ENCODE measurements at places on chromosomes 5 and 9.
A peak's percentile ranks its signal among the peaks of the same experiment; 100 is the strongest.

DNA sequence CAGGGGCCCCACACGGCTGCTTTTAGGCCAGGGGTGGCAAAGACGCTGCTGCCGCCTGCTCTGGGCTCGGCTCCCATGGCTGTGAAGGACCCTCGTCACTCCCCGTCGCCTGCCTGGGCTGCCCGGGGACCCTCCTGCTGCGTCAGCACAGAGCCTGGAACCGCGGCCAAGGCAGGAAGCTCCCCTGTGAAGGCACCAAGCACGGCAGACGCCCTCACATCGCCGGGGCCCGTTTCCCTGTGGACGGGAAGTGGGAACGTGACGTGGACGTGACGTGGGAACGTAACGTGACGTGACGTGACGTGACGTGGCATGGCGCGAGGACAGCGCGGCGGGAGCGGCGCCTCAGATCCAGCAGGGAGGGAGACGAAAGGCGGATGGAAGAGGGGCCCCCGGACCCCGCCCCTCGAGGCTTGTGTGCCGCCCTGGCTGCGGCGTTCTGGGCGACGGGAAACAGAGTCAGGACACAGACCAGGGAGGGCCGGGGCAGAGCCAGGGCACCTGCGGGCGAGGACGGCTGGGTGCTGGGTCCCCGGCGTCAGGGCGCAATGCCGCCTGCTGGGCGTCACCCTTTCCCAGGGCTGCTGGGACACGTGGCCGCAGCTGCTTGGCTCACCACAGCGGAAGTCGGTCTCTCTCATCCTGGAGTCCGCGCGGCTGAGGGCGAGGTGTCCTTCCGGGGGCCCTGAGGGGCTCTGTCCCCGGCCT is 53.1 kb downstream of the MRPL36 start:
- no peak for DNase-seq

GRCh38 chr9:36961051-36961450 is 73.0 kb downstream of the PAX5 start:
- DNase-seq, result no peak

DNA sequence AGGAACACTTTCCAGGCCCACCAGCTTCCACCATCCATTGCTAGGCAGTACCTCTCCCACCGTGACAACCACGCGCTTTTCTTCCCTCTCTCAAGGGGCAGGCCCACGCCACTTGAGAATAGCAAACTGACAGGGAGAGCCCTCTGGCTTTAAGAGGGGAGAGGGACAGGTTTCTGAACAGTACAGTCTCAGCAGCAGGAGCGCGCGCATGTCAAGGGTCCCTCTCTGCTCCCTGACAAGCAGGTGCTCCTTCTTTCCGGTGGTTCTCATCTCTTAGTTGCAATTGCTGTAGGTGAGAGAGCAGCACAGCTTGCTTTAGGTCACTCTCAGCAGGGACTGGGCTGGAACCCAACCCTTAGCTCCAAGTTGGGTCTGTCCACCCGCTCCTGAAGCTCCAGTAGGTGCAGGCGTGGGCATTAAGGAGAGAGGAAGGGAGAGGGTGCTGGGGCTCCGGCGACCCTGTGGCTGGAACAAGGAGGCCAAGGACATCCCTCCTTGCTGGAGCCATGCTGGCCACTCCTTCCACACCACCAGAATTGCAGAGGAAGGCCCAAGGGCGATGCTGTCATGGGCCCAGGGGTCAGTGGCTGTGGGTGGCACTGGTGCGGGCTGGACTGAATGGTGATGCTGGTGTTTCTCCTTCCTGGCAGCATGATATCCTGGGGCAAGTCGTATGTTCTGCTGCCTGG is 9.0 kb upstream of the PHF2 start:
- no peak for DNase-seq

DNA sequence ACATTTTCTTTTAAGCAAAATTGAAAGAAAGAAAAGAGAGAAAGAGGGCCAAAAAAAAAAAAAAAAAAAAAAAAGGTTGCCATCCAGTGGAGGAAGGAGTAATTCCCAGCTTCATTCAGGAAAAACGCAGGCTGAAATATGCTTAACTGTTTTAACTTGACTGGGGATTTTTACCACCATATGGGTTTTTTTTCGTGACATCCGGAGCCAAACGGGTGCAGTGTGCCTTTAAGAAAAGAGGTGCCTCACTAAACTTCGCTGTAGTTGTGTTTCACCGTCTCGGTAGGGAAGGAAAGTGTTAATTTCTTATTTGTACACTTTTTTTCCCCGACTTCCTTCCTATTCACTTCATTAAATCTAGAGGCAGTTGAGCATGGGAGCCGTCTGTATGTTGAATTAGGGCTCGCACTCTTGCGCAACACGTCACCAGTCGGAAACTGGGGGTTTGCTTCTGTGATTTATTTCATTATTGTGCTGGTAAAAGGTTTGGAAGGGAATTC is 143.0 kb downstream of the SMARCA2 start:
- peak; percentile 20 for DNase-seq

DNA sequence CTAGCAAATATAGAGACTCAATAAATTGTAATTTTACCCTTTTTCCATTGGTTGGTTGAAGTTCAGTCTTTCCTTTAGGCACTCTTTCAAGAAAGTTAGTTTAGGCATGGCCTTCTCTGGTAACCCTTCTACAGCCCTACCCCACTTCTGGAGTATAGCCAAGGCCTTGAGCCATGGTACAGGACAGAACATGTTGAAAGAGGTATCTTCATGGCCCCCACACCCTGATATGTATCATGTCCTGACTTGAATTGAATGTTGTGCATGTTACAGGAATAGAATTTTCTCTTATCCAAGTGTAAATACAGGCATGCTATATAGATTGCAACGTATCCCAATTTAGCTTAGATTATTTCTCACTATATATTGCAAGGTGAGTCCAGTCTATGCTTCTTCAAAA is 175.6 kb downstream of the CD180 start:
- DNase-seq, result no peak

GRCh38 chr5:52300703-52301372 is 486.9 kb upstream of the ITGA1 start:
- no peak for DNase-seq

- DNase-seq, result no peak
These were observed 299.2 kb downstream of the EDIL3 start for GRCh38 chr5:84085387-84086041.

GRCh38 chr5:19903611-19904010 is 84.4 kb downstream of the CDH18 start:
- no peak for DNase-seq

GRCh38 chr9:71793386-71794105 is 25.2 kb upstream of the CEMIP2 start:
- no peak for DNase-seq

DNA sequence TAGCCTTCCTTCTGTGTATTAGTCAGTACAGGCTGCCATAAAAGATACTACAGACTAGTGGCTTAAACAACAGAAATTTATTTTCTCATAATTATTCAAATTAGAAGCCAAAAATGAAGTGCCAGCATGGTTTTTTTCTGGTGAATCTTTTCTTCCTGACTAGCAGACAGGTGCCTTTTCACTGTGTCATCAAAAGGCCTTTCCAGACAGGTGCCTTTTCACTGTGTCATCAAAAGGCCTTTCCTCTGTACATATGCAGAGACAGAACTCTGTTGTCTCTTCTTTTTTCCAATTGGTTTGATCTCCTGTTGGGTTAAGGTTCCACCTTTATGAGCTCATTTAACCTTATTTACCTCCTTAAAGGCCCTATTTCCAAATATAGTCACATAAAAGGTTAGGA is 599.9 kb downstream of the ISL1 start:
- no peak for DNase-seq

DNA sequence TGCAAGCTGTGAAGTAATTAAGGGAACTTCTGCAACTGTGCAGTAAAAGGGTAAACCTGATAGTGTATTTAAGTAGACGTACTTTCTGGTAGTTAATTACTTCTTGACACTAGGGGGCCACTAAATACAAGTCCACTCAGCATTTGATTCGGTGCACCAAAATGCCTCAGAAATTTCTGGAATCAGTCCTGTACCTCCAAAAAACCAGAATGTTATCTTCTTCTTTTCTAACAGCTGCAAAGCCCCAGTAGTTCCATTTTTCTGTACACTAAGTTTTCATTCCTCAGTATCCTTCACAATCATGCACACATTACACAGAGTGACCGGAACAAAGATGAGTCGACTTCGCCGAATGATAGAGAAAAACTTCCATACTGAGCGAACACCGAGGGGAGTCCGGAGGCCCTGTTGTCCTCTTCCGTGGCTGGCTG is 484 bp downstream of the GFM2 start:
- no peak for DNase-seq

DNA sequence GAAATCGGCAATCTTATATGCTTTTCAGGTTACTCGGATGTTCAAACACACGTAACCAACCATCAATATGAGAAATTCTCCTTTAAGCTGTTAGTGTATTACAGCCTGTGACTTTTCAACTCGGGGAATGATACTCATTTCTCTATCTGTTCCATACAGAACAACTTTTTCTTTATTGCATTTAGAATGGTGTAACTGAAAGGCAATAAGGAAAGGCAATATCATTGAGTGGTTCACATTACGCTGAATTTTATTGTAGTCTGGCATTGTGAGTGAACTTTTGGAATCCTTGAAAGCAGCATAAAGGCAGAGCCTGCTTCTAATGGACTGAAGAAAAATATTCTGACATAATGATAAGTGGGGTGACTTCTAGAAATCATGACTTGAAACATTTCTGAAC is 54.4 kb upstream of the MEF2C start:
- DNase-seq, result no peak

- no peak for DNase-seq
These were observed 166.6 kb downstream of the SLC28A3 start for GRCh38 chr9:84173961-84174360.

- DNase-seq, result no peak
These were observed 5.6 kb downstream of the MAMDC2 start for GRCh38 chr9:70049236-70049635.

GRCh38 chr5:149559706-149560105 is 8.5 kb upstream of the CSNK1A1 start:
- DNase-seq, result no peak

- DNase-seq, result no peak
These were observed 135.9 kb downstream of the TUSC1 start for GRCh38 chr9:25542319-25542718.

DNA sequence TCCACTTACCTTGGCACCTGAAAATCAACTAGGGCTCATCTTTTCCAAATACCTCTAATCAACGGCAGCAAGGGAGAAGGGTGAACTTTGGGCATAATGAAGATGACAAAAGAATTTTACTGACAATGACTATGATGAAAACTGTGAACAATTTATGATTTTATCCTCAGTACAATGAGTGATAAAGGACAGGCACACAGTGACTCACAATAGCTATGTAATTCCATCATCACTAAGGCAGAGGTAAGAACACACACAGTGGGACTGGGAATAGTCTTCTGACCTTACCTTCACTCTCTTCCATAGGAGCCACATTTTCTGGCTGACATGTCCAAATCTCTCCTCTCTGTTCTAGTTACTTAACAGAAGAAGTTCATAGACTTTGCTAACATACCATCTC is 26.1 kb upstream of the KCNV2 start:
- DNase-seq, result no peak

- no peak for DNase-seq
These were observed 2.9 kb downstream of the JAK2 start for GRCh38 chr9:4987961-4988421.

Data from GM18507 (cell line).